ENCODE measurements at places on chromosomes 4 and X.

DNA sequence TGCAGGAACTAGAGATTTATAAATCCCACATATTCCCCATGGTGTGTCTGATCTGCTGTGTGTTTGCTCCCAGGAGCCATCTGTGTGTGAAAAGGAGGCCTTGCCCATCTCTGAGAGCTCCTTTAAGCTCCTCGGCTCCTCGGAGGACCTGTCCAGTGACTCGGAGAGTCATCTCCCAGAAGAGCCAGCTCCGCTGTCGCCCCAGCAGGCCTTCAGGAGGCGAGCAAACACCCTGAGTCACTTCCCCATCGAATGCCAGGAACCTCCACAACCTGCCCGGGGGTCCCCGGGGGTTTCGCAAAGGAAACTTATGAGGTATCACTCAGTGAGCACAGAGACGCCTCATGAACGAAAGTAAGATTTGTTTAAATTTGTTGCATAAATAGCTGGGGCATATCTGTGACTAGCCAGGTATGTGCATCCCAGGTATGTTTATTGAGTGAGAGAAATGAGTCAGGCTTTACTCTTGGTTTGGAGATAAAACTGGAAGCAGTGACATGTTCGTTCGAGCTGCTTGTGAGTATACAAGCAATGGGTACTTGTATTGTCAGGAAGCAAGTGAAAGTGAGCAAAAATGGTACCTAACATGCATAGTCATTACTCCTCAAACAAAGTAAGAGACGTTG lies 89.5 kb downstream of the PTTG2 start:
- H3K4me3 ChIP-seq = no peak overlapping the region
- no peak for DNase-seq
- H3K27me3 ChIP-seq = no peaks in the 10 kb centered on the region
- no peaks in the 10 kb centered on the region for H3K4me1 ChIP-seq
- H3K36me3 ChIP-seq = peaks cover 2% of the 10 kb centered on the region

- H3K4me1 ChIP-seq = peaks cover 37% of the 10 kb centered on the region
- peak within 1 kb of the TSS; percentile 80 for H3K4me3 ChIP-seq
- DNase-seq = peak; percentile 66
- H3K27ac ChIP-seq = peak within 1 kb of the TSS; percentile 92
- H3K27me3 ChIP-seq = no peaks in the 10 kb centered on the region
Measured at GRCh38 chr4:86891762-86892635, at the start of gene C4orf36. Gene C4orf36 (minus strand): TSS chr4:86892422. CDS start chr4:86891520, 902 bp downstream.

DNA sequence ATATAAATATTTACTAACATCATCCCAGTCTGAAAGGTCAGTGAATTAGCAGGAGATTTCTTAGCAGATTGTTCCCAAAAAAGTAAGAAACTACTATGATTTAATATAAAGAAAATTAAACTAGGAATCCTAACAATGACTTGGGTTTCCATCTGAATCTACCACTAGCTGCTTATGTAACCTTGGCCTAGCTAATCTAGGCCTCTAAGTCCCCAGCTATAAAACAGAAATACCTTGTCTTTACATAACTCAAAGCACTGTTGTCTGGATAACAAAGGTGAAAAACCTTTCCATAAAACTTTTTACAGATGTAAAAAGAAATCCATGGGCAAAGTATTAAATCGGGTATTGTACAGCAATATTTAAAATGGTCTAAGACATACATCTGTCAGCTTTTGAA lies 3.0 kb downstream of the FBXL5 start:
- H3K27me3 ChIP-seq = no peaks in the 10 kb centered on the region
- no peaks in the 10 kb centered on the region for H3K36me3 ChIP-seq
- no peak for DNase-seq
- no peak overlapping the region for H3K4me3 ChIP-seq
- H3K4me1 ChIP-seq = peaks cover 35% of the 10 kb centered on the region

GRCh38 chr4:168667921-168668320 lies 171.1 kb downstream of the PALLD start:
- DNase-seq = no peak
- H3K27ac ChIP-seq = no peak overlapping the region
- peaks cover 14% of the 10 kb centered on the region for H3K4me1 ChIP-seq

DNA sequence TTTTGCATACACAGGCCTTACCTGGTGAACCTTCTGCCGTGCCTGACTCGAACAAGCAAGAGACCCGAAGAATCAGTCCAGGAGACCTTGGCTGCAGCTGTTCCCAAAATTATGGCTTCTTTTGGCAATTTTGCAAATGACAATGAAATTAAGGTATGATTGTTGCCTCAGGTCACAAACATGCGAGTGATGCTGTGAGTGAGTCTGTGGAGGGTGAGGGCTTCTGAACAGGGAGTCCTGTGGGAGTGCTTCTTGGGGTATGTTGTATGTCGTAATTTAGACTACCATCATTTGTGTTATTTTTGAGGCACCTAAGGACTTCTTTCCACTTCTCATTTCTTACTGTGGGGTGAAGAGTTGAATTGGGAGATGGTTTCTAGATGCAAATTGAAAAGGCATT lies 32.8 kb downstream of the HTT start:
- peak overlapping the region; percentile 41 for H3K27ac ChIP-seq
- no peak overlapping the region for H3K4me3 ChIP-seq
- peaks cover 14% of the 10 kb centered on the region for H3K36me3 ChIP-seq

- no peak overlapping the region for H3K4me3 ChIP-seq
- H3K27me3 ChIP-seq = no peaks in the 10 kb centered on the region
- H3K4me1 ChIP-seq = peaks cover 7% of the 10 kb centered on the region
- H3K36me3 ChIP-seq = no peaks in the 10 kb centered on the region
Measured at GRCh38 chr4:186807808-186808629, 84.4 kb upstream of the FAT1 start.

DNA sequence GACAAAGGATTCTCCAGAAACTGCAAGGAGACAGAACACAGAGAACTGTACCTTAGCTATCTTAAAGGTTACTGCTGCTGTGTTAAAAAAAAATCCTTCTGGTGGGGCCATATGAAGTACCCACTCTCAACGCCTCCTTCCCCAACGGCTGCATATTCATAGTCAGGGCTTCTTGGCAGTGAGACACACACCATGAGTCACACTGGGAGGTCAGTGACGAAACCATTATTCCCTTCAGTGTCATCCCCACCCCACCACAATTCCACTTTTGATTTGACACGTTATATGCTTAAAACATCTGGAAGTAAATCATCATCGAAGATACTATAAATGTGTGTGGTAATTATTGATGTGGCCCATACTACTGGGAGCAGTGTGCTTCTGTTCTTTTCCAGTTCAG lies 271.5 kb downstream of the LDB2 start:
- H3K4me1 ChIP-seq = no peaks in the 10 kb centered on the region
- H3K27me3 ChIP-seq = no peaks in the 10 kb centered on the region
- H3K4me3 ChIP-seq = no peak overlapping the region

All from keratinocyte (primary cell).